ENCODE measurements at places on chromosomes 4 and X.

- DNase-seq, result no peak
Measured at GRCh38 chrX:132086672-132087071, 41.1 kb downstream of the FRMD7 start.

DNA sequence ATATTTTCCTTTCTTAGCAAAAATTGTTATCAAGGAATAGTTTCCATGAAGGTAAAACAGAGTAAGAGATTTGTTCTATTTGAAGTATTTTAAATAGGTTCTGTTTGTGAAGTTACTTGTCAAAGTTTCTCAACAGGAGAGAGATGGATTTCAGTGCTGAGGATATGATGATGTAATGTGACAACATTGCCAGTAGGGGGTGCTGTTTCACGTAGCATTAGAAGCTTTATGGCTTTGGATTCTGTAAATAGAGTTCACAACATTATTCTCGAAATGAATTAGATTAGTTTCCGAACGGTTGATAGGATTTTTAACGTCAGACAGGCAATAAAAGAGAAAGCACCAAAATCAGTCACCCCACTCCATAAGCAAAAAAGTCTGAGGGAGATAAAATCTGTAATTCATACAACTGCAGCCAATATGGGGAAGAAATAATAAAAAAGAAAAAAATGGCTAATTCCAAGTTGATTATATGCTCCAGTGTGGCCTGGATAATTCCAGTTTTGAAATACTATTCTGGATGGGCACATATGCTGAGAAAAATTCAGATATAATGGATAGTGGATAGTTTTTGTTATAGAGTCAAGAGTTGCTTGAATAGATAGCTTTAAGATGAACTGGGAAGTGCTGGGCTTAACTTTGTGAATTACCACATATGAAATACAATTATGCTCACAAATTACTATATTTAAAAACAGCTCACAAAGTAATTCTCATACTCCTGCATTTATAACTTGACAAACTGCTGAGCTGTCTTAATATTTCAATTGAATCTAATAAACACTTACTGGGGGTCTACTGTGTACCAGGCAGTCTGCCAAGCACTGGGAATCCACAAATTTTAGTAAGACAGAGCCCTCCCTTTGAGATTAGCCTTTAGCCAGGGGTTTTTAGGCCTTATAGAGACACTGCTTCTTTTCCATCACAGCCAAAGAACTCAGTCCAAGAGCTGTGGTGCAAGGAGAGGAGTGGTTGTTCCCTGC lies 109.1 kb downstream of the GPAT3 start:
- no peak for DNase-seq

GRCh38 chrX:112967341-112967740 lies 126.7 kb upstream of the AMOT start:
- no peak for DNase-seq

- no peak for DNase-seq
Measured at GRCh38 chr4:41069257-41069656, 145.1 kb downstream of the APBB2 start.

- DNase-seq, result no peak
Measured at GRCh38 chr4:60884587-60884986, 315.5 kb upstream of the ADGRL3 start.

- no peak for DNase-seq
Measured at GRCh38 chr4:181874602-181875001, 368.6 kb upstream of the TENM3 start.

DNA sequence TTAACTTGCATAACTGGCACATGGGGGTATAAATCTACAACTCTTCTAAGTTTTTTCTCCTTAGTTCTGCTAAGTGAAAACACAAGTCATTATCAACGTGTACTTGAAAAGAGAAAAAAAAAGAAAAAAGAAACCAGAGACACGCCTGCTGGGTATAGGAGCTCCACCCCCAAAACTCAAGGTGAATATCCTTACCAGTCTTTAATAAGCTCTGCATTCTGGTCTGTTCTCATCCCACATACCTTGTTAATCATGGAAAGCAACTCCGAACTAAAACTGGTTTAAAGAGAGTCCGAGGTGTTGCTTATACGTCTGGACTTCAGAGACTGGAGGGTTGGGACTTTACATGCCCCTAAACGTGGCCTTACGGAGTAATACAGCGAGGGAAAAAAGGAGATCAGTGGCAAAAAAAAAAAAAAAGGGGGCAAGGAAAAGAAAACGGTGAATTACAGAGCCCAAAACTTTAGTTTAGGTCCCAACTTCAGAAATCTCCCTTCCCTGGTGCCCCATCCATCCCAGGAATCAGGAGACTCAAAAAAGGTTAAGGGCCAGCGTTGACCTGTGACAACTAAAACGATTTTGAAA lies 1.0 kb downstream of the PGRMC2 start:
- DNase-seq, result no peak

DNA sequence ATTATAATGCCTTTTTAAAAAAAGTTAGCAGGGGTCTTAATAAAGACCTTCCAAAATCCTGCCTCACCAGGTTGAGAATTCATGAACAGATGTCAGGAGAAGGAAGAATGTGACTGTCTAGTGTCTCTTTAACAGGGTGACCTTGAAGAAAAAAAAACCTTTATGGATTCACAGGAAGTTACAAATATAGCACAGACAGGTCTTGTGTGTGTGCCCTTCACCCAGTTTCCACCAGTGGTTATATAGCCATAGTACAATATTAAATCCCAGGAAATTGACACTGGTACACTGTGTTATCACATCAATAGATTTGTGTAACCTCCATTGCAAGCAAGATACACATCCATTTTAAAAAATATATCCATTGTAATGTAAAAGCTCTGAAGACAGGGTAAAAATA lies 43.7 kb downstream of the HADH start:
- DNase-seq, result no peak

DNA sequence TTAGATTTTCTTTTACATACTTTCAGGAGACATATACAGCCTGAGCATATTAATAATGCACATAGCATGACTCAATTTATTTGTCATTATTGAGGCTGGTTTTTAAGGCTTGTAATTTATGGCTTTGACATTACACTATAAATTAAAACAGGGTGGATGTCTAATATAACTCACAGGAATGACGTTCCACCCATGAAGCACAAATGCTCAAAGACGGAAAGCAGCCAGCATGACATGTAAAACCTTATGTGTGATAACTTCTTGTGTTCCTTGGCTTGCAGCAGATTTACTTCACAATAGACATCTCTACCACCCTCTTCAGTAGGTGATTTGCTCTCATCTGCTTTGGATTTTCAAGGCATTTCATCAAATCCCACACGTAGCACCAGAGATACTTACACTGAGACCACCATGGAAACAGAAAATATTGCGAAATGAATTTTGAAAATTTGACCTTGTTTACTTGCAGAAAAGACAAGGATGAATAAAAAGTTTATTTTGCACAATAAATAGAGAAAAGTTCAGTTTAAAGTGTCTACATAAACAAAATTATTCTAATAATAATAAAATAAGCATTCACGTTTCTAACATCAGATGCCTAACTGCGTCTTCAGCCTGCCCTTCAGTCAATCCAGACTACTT lies 64.7 kb upstream of the BTC start:
- DNase-seq, result no peak

DNA sequence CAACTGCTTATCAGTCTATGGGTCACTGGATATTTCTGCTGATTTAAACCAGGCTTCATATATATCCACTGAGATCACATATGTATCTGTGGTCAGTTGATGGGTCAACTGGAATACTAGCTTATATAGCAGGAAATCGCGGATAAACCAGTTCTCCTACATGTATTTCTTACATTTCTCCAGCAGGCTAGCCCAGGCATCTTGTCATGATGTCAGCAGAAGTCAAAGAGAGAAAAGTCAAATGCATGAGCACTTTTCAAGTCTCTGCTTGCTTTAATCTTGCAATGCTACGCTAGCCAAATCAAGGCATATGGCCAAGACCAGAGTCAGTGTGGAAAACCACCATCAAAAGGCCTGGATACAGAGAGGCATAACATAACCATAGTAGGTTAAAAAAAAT lies 1008.8 kb upstream of the DIAPH2 start:
- DNase-seq, result no peak

DNA sequence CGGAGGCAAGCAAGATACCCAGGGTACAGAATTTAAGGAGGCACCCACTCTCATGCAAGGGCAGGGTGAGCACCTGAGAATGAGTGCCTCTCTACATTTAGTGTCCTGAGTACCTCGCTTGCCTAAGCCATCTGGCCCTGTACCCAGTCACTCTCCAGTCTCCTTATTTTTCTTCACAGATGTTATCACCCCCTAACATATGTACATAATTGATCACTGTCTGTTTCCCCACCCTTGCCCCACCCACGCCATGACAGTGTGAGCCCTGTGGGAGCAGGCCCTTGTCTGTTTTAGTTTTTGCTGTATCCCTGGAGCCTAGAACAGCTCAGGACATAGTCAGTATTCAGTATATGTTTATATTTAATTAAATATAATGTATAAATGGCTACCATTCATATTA lies 113.6 kb downstream of the SPRY1 start:
- DNase-seq, result no peak

All from stimulated activated CD4-positive, alpha-beta T cell treated with anti-CD3 and anti-CD28 coated beads, Interleukin-15, amount 100 ng/mL, for 1 hour (primary cell).